ENCODE measurements at places on chromosomes 12 and 14. TPM values are rescaled to one million over a fixed set of nuclear protein-coding genes. Genes with fewer than 3 reads are reported as not detected.
A peak's percentile ranks its signal among the peaks of the same experiment; 100 is the strongest.

DNA sequence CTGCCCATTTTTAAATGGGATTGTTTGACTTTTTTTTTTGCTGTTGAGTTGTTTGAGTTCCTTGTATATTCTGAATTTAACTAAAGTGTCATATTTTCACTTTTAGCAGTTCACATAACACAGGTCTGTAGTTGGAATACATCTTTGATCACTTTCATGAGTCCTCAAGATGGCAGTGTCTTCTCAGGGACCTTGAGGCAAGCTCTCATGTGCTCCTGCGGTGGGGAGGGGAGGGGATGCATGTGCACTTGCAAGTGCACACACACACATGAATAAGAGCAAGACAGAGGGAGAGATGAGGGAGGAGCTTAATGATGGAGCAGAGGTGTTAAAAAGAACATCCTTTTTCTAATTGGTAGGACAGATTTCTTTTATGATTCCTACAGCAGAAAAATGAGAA is 291.4 kb upstream of the OR4E1 start:
- DNase-seq, result no peak

- no peak for DNase-seq
These were observed 21.1 kb downstream of the PLXNC1 start for GRCh38 chr12:94169495-94169894.

The MBIP gene
- total RNA-seq, result 5.1 TPM

The TESPA1 gene
- 4.5 TPM for total RNA-seq

DNA sequence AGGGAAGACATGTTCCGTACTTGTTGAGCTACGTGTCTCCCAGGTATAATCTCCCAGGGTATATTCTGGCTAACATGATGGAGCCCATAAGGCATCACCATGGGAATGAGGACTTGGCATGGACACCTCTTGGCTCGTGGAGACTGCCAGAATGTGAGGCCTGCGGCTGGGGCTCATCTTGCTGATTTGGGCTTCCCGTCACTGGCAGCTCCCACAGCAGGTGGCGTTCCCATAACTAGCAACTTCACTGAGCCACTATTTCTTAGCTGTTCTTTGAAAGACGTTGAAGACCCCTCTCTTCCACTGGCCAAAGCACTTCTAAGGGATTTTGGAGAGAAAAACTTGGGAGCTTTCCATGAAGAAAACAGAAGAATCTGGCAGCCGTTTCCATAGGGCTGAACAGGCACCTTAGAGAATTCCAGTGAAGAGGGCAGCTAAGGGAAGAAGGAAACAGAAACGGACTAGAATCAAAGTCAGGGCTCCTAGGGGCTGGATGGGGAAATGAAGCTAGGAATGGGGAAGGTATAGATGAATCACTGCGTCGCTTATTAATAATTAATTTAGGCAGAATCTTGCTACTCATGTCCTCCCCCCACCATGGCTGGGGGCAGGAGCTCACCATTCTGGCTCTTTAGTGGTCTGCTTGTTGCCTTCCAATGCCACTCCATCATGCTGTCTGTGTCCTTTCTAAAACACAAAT is 39.7 kb upstream of the FOS start:
- no peak for DNase-seq

The LRP6 gene
- total RNA-seq, result 21.2 TPM

The MMP19 gene
- total RNA-seq, result 0.58 TPM

DNA sequence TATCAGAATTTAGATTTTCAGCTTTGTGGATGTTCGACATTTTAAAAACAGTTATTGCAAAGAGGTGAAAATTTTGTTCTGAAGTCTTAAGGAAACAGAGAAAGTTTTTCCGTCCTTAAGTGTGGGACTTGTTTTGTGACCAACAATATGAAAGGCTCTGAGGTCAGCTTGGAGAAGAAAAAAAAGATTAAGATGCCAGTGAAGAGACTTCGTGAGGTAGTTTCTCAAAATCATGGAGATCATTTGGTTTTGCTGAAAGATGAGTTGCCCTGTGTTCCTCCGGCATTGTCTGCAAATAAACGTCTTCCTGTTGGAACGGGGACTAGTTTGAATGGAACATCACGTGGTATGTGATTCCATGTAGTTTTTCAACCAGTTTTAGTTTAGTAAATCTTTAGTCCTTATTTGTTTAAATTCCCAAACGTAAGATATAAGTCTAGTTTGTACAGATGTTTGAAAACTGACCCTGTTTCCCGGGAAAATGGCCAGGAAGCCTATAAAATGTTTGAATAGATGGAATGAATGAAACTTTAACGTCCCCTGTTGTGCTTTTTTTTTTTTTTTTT is 682 bp downstream of the KIAA0586 start:
- peak; percentile 44 for DNase-seq

DNA sequence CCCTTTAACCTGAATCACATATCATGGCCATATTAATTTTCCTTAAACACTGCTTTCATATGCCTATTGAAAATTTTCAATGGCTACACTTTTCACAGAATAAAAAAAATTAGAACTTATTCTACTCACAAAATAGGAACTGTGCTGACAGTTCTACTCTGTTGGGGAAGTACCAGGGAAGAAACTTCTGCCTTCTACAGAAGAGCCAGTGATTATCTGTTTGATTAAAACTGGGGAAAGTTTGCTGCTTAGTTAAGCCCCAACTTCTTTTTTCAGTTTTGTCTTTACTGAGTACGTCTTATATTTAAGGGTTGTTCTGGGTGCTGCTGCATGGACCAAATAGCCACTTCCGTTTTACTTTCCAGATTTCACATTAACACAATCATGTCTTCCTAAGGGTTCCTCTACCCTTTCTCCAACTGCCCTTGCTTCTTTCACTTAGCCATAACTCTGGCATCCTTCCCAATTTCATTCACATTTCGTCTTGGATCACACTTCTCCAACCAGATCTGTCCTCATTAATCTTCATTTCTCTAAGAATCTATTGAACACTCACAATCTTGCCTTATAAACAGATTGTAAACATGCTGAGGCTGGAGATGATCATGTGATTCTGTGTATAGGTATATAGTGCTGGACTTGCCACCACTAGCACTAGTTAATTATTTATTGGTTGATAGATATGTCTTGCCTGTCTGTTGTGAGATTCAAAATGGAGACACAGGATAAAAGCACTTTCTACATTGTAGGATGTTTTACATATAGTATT is 1.9 kb upstream of the SEL1L start:
- no peak for DNase-seq

DNA sequence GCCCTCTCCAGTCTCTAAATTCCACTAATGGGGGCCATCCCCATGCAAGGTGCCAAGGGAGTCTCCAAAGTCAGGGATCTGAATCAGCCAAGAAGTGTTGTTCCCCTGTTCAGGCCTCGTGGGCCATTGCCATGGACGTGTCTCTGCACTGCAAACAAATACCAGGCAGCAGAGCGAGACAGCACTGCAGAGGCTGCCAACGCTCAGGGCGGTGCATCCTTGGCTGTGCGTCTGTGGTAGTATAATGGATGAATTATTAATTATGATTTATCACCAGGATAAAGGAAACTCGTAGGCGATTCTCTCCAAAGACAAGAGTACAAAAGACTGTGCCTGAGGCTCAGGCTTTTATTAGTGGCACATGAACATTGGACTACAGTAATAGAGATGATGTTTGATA is 122.3 kb upstream of the NTF3 start:
- no peak for DNase-seq

- peak; percentile 22 for DNase-seq
These were observed 37.0 kb upstream of the FBXO33 start for GRCh38 chr14:39469094-39469710.

- no peak for DNase-seq
These were observed at the start of gene TTC9 for GRCh38 chr14:70641548-70642302. TTC9 (plus strand) TSS chr14:70641916; CDS start chr14:70642130, 214 bp downstream.
